ENCODE measurements at places on chromosomes 5 and 9.

DNA sequence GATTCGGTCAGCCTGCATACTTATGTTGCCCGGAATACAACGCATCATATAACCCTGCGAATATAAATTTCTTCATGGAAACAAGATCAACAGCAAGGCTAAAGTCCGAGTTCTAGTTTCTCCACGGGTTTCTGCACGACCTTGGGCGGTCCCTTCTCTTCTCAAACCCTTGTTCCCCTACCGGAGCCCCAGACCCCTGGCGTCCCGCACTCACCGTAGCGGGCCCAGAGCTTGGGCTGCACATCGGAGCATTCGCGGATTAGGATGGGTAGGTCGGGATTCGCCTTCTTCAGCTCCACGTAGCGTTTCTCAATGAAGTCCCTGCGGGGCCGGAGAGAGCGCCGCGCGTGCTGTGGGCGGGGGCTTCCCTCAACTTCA lies 399 bp downstream of the NDUFA2 start:
- no peak for DNase-seq

- DNase-seq = no peak
Observed at GRCh38 chr5:14109771-14110170, 33.4 kb upstream of the TRIO start.

- DNase-seq = no peak
Observed at GRCh38 chr5:59143926-59144333, 561.1 kb downstream of the RAB3C start.

GRCh38 chr9:115422932-115423440 lies 305.0 kb upstream of the TNC start:
- DNase-seq = no peak

DNA sequence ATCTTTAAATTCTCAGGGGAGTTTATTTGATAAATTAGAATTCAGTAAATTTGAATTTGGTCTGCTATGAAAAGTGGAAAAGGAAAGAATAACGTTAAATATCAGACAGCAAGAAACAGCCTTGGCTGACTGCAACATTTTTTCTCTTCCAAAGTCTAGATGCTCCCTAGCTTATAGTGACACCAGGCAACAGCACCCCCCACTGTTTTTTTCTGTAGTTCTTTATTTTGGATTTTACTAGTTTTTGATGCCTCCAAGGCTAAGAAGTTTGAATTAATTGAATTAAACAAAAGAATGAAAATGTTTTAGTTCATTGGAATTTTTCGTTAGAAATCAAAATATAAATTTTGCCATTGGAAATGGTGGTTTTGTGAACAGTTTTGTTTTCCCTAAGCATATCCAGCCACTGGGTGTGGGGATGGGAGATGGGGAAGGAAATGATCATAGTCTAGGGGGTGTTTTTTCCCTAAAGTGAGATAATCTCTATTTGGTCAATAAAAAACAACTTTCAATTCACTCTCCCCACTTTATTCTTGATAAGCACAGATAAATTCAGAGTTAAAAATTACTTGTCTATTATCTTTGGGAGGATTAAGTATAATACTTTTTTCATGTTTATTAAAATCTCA lies 199.3 kb upstream of the CD180 start:
- no peak for DNase-seq

GRCh38 chr9:92295240-92295790 lies 1.8 kb upstream of the IARS1 start:
- no peak for DNase-seq

GRCh38 chr5:97383996-97384395 lies 200.9 kb upstream of the RIOK2 start:
- DNase-seq = no peak

DNA sequence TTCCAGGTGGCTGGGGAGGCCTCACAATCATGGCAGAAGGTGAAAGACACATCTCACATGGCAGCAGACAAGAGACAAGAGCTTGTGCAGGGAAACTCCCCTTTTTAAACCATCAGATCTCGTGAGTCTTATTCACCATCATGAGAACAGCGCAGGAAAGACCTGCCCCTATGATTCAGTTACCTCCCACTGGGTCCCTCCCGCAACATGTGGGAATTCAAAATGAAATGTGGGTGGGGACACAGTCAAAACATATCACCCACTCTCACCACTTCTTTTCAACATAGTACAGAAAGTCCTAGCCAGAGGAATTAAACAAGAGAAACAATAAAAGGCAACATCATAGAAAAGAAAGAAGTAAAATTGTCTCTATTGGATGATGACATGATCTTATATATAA lies 223.4 kb upstream of the SLC24A2 start:
- no peak for DNase-seq

- DNase-seq = no peak
Observed at GRCh38 chr5:126137891-126138280, 285.3 kb upstream of the GRAMD2B start.

- DNase-seq = no peak
Observed at GRCh38 chr9:89421595-89421994, 76.3 kb downstream of the SEMA4D start.

DNA sequence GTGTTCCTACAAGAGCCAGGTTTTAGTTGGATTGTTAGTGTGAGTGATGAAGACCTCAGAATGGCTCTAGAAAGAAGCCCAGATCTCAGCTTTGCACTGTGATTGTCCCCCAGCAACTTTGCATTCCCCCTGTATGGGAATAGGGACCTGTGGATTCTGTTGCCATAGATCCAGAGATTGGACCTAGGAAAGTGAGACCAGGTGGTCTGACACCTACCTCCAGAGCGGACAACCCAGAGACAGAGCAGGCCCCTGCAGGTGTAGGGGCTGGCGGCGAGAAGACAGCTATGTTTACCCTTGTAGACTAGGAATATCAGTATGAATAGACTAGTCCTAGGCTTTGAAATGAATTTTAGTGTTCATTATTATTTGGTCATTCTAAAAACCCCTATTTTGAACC lies 53.6 kb downstream of the IRF1 start:
- DNase-seq = no peak

DNA sequence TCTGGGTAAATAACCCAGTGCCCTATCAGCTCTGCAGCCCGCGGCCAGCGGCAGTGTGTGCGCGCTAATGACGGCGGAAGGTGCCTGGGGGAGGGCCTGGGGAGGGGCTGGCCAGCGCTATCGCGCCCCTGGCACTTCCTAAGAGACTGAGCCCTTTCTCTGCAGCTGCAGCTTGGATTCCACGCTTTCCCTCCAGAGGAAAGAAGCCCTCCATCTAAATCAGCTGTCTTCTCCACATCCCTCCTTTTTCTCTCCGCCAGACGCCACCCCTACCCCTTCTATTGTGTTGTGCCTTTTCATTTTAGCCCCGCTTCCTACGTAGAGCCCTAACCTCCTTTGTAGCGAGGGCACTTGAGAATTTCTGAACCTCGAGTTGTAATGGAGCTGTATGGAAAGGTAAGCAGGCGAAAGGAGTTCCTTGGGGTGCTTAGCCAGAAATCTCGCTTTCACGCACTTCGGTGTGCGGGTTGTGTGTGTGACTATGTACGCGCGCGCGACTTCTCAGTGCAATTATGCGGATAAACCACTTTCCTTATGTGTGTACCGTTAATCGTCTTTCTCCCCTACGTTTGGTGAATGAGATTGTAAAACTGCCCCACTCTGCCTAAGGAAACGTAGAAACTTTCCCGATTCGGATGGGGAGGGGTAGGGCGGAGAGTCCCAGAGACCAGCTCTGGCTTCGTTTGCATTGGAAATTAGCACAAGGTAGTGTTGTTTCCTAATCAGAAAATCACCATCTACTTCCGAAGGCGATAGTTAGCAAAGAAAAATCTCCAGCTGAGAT lies 664 bp upstream of the RAB3C start:
- no peak for DNase-seq

DNA sequence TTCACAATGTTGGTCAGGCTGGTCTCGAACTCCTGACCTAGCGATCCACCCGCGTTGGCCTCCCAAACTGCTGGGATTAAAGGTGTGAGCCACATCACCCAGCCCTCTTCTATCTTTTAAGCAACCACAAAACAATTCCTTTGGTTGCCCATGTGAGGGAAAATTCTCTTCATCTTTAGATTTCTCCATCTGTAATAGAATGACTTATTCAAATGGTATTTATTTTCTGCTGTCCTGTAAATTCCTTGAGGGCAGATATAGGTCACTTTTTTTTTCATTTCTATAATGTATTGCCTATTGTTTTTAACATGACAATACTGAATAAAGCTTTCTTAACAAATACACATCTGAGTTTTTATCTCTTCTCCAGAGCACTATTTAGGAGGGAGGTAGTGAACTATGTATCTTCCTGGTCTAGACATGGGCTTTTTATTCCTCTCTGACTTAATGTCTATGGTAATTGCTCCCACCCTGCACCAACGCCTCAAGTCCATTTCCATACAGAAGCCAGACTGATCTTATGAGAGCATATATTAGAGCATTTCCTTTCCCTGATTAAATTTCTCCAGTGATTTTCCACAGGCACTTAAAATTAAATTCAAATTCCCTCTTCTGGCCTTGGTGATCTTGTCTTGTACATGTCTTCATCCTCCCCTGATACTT lies 595.6 kb downstream of the CAAP1 start:
- DNase-seq = no peak

DNA sequence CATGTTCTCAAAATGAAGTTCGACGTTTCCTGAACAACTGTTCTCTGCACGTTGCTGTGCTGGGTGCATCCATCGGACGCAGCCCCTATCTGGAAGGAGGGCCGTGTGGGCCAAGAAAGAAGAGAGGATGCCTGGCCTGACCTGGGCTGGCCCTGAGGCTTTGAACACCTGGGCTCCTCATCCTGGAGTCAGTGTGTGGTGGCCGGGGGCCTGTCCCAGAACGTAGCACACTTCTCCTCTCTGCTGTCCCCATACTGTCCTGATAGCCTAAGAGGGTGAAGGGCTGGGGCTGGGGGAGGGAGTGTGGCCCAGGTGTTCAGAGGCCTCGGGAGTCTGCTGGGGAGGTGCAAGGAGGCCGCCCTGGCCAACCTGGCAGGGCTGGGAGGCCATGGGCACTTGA lies 21.5 kb downstream of the COL5A1 start:
- DNase-seq = no peak

DNA sequence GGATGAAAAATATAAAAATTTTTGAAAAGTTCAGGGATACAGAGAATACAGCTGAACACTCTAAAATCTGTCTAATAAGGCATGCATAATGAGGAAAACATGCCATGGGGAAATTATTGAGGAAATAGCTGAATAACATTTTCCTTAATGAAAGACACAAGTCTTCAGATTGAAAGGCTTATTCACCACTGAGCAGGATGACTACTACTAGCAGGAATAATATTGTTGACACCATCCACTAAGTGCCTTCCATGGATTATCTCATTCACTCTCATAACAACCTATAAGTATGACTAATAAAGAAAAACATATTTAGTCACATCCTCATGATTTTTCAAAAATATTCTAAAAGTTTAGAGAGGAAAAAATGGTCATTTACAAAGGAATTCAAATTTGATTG lies 96.7 kb upstream of the FER start:
- no peak for DNase-seq

DNA sequence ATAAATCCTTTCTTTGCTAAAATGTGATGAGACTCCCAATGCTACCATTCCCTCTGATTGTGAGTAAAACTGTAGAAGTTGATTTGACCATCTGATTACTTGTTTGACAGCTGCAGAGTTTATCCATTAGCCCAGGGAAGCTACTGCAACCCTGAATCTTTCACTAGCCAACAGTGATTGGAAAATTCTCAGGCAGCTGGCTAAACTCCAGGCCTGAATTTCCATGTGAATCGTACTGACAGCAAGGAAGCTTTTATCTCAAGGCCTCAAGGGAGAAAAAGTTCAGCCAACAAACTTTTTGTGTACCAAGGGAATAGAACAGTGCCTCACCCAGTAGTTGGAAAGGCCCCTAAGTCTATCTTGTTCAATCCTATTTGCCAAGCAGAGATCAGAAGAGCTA lies 246.7 kb upstream of the TRPM3 start:
- DNase-seq = no peak

- no peak for DNase-seq
Observed at GRCh38 chr9:751137-752051, 90.1 kb upstream of the DMRT1 start.

DNA sequence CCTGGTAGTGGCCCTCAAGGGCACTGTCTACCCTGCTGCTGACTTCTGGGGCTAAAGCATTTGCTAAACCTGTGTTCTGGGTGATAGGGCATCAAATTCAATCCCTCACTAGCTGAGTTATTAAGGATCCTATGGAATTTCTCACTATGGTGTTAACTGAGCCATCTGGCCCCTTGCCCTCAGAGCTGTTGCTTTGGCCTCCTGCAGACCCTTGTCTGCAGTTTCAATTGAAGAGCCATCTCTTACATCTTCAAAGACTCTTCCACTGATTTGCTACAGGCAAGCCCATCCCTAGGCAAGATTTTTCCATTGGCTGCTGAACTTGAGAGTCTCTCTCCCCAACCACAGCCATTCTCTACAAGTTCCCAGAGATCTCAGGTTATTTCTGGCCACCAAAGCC lies 418.2 kb downstream of the ZNF608 start:
- no peak for DNase-seq

- DNase-seq = no peak
Observed at GRCh38 chr9:121876658-121877271, 216.3 kb downstream of the TTLL11 start.

DNA sequence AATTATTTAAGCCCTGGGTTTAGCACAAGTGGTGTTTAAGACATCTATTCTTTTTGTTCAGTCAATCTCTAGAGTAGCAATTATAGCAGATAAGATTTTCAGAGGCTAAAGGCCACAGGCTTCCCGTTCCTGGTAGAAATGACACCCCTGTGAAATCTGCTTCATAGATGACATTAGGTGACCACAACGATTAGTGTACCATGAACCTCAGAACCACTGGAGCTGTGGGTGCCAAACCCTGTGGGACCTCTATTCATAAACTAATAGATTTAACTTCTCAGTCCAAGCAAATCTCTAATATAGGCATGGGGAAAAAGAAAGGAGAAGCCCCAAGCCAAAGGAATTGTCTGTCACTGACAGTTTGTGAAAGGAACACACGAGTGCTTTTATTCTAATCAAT lies 207.4 kb downstream of the ARRDC3 start:
- no peak for DNase-seq

DNA sequence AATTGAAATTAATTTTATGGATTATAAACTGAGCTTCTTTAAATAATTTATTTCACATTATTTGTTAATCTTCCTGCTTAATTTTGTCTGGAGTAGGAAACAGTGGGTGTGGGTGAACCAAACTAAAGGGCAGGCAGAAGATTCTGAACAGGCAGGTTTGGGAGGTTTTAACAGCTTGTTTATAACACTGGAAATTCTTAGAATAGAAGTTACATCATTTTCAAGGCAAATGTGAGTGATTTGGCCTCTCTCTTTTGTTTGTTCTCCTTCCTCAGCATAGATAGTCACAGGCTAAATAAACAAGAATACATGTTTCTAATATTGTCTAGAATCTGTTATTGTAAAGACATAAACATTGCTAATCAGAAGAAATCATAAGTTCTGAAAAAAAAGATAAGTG lies 970.9 kb upstream of the NUDT12 start:
- DNase-seq = no peak

DNA sequence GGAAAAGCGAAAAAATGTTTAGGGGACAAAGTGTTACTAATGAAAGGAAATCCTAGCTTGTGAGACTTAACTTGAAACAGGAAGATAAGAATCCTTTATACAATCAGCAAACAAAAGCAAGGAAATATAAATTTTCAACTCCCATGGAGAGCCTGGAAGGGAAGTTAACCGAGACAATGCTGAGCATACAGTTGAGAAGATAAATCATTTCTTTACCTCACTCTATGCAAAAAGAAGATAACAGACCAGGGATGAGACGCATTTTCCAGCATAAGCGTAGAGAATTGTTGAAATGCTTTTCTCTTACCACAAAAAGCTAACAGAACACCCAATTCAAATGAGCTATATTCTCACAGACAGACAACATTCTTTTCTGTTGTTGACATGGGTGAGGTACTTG lies 309.6 kb downstream of the CWC27 start:
- DNase-seq = no peak
